Mesothelial cell of epicardium (in vitro differentiated cells): ENCODE measurements at places on chromosomes 11 and 22.

DNA sequence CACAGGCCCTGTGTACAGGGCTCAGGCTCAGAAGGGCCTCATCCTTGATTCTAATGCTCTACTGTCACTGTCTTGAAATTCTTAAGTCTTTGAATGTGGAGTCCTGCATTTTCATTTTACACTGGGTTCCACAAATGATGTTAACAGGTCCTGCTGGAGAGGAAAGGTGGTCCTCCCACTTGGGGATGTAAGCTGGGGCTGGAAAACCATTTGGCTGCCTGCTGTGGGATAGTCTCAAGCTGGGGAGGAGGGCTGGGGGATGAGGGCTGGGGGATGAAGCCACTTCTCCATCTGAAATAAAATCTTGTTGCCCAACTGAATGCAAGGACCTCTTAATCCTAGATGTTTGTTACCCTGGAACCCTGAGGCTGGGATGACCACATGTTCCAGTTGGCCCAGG lies 423.0 kb downstream of the TENM4 start:
- no peak for DNase-seq
- H3K27me3 ChIP-seq, result no peaks in the 10 kb centered on the region
- H3K36me3 ChIP-seq, result peaks cover 8% of the 10 kb centered on the region
- peak overlapping the region; percentile 90 for H3K27ac ChIP-seq
- no peak overlapping the region for H3K4me3 ChIP-seq

DNA sequence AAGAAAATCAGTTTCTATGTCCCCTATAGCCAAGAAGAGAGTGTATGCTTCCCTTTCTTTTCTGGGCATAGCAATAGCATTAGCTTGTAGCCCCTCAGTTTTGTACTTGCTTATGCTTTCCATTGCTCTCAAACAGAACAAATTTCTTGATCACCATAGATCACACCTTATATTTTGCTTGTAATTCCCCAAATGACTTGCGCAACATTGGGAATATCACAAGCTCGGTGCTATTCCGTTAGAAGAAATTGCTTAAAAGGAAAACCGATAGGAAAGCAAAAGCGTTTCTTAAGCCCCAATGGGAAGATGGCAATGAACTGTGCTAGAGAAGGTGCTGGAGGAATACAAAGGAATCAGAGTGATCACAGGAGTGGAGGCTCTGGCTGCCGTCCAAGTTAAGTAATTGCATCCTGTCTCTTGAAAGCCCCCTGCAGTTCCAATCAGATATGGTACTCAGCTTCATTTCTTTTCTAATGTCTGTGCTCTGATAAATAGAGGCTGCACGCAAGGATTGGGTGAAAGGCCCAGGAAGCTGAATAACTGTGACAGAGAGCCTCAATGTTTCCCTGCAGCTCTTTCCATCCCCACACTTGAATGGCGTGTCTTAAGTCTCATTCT lies 182.1 kb upstream of the KIRREL3 start:
- H3K4me1 ChIP-seq, result no peaks in the 10 kb centered on the region
- no peak overlapping the region for H3K4me3 ChIP-seq
- H3K36me3 ChIP-seq, result no peaks in the 10 kb centered on the region
- DNase-seq, result no peak

- no peaks in the 10 kb centered on the region for H3K27me3 ChIP-seq
- no peak overlapping the region for H3K27ac ChIP-seq
- no peaks in the 10 kb centered on the region for H3K4me1 ChIP-seq
Measured at GRCh38 chr11:14158393-14158792, 195.9 kb downstream of the SPON1 start.

GRCh38 chr11:5286901-5287300 lies 14.8 kb downstream of the OR51B4 start:
- H3K4me1 ChIP-seq, result no peaks in the 10 kb centered on the region
- no peak for DNase-seq
- H3K4me3 ChIP-seq, result no peak overlapping the region
- H3K27me3 ChIP-seq, result no peaks in the 10 kb centered on the region
